ENCODE measurements at places on chromosomes 3 and 15.

DNA sequence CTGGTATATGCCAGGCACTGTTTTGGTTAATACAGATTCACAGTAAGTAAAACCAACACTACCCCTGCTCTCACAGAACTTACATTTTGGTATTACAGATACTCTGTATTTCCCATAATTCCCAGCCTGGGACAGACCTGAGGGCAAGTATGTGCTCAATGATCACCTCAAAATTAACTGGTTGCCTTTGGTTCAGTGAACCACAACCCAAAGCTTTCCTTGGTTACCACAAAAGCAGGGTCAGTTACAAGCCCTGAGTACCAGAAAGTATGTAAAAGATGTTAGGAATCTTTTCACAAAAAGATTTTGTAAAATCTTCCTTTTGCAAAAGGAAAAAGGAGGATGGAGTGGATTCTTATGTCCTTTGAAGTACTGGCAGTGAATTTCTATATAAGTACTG is 72.2 kb upstream of the GUCA1C start:
- DNase-seq: no peak

- no peak for DNase-seq
Observed at GRCh38 chr3:13483286-13483685, 3.2 kb downstream of the HDAC11 start.

DNA sequence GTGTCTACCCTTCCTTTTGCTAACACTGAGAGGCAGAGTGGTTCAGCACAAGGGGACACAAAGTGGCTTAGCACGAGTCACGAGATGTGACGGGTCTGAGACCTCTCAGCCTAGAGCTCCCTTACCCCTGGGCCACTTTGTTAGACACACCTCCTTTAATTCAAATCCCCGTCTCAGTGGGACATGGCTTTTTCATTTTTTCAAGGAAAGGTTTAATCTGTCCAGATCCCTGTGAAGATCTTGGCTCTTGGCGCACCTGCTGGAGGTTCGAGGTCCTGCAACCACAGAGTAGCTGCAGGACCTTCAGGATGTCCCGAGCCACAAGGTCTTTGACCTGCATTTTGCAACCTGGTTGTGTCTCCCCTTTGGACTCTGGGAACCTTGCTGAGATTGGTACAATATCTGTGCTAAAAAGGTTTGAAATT is 52.0 kb downstream of the LPP start:
- no peak for DNase-seq

DNA sequence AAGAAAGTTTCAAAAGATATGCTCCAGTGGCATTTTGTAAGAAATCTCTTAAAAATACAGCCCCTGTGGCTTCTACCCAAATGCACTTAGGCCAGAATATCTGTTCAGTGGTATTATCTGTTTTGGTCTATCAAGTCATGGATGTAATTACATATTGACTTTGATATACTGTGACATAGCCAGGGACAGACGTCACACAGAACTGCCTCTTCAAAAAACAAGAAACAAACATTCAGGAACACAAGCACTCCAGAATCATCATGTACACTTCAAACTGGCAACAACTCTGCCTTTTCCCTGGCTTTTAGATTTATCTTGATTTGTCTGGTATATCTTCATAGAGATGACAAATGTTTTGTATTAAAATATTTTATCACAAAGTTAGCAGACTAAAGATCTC is 240.3 kb downstream of the IL5RA start:
- no peak for DNase-seq

- DNase-seq: no peak
Observed at GRCh38 chr3:108037770-108038169, 53.1 kb downstream of the CD47 start.

DNA sequence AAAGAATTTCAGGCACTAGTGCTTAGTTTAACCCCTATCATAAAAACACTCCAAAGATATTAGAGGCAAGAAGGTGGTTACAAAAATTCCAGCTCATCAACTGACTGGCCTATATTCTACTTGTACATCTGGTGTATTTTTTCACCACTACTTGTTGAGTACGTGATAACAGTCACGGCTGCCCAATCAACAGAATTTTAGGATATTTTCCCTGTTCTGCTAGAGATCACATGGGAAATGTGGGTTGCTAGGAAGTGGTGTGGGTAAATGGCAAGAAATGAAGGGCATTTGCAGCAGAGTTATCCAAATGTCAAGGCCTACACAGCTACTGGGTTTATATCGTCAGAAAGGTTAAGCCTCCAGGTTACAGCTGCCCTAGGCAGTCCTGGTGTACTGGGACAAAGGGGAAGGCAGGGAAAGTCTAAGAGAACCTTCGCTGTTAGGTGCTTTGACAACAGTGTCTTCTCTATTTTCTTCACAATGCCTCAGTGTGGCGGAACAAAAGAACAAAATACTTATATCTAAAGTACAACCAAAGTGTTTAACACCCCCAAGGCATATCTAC is 81.9 kb downstream of the FMN1 start:
- no peak for DNase-seq

DNA sequence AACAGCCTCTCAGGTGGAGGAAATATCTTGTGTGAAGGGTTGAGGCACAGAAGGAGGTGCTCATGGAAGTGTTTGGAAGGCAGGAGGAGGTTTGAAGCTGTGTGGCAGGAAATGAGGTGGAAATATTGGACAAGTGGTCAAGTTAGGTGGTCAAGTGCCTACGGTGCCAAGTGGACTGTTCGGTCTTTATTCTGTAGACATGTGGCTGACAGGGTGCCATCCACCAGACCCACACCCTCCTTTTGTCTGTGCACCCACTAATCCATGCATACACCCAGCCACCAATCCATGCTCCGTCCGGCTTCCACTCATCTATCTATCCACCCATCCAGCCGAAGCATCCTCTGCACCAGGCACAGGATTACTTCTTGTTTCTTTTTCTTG is 2.2 kb downstream of the SLC6A20 start:
- no peak for DNase-seq

DNA sequence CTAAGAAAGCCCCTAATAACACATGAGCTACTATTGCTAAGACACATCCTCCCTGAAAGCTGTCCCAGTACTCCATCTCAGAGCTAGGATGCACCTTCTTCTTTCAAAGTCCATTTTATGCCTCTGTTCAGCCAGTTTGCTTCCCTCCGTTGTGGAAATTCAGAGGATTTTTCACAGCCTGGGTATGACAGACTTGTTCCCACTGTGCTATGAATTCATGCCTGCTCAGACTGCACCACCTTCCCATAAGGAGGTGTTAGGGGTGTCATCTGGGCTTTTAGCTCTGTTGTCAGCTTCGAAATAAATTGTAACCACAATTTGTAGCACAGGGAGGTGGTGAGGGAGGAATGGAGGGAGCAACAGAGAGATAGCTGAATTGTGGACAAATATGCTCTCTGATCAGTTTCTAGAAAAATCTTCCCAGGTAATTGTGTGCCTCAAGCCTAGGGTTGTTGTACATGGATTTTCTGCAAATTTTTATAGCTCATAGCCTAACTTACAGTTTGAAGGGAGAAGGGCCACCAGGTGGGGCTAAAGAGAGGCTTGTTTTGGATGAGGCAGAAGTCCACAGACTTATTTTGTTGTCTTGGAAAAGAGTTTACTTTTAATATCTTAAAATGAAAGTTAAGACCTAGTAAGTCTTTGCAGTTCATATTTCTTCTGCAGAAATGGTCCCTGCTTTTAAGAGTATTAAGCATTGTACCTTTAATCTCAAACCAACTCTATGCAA is 462.0 kb downstream of the PDCD6IP start:
- DNase-seq: peak; percentile 38

- DNase-seq: no peak
Observed at GRCh38 chr3:45705839-45706808, 16.9 kb downstream of the SACM1L start.

DNA sequence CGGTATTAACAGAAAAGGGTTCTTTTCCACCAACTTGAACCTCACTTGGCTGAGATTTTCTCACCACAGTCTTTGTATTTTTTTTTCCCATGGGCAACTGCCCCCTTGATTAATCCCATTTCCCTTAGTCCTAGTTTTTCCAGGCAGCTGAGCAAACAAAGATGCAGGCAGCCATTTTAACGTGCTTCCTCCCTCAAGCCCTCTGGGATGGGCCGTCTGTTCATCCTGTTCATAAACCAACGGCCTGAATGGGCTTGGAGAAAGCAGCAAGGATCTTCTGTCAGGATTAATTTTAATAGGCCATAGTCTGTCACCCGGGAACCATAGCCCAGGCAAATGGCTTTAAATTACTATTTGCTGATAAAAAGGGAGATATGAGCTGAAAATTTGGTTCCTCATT is 10.4 kb upstream of the POLR2M start:
- DNase-seq: no peak

- DNase-seq: peak; percentile 80
Observed at GRCh38 chr3:65855370-65856100, 183.2 kb downstream of the MAGI1 start.

DNA sequence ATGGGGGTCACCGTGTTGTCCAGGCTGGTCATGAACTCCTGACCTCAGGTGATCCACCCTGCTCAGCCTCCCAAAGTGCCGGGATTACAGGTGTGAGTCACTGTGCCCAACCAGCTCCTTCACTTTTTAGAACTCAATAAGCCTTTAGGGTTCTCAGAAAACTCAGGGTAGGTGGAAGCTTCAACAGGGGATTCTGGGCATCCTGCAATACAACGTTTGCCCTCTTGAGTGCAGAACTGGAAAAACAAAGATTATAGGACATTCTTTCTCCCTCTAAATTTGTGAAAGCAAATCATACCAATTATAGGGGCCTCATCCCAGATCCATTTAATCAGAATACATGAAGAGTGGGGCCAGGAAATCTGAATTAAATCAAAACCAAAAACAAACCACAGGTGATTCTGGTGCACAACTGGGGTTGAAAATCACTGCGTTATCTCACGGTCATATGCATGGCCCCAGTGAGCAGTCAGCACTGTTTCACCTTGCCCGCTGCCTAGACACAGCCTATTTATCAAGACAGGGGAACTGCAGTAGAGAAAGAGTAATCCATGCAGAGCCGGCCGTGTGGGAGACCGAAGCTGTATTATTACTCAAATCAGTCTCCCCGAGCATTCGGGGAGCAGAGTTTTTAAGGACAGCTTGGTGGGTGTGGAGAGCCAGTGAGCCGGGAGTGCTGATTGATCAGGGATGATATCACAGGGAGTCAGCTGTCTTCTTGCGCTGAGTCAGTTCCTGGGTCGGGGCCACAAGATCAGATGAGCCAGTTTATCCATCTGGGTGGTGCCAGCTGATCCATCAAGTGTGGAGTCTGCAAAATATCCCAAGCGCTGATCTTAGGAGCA is 58.4 kb downstream of the TMEM44 start:
- no peak for DNase-seq
